ENCODE measurements at places on chromosomes 7 and 10. TPM values are rescaled to one million over a fixed set of nuclear protein-coding genes. Genes with fewer than 3 reads are reported as not detected.

The FEZF1 gene
- not detected for polyA plus RNA-seq

The CALHM2 gene
- not detected for polyA plus RNA-seq

The R3HCC1L gene
- 21.6 TPM for polyA plus RNA-seq

The TAS2R60 gene
- polyA plus RNA-seq, result not detected

The VIM gene
- 146 TPM for polyA plus RNA-seq

The LIPN gene
- not detected for polyA plus RNA-seq

The NODAL gene
- polyA plus RNA-seq, result not detected

The ZNF680 gene
- polyA plus RNA-seq, result 12.3 TPM

The CYP3A5 gene
- polyA plus RNA-seq, result not detected

The GDF10 gene
- not detected for polyA plus RNA-seq

The TAS2R5 gene
- polyA plus RNA-seq, result 0.25 TPM

The HOXA10 gene
- not detected for polyA plus RNA-seq

The CACNB2 gene
- 0.61 TPM for polyA plus RNA-seq

The INPP5A gene
- 1.3 TPM for polyA plus RNA-seq

The TPST1 gene
- polyA plus RNA-seq, result 44.1 TPM

The INSYN2A gene
- polyA plus RNA-seq, result not detected

GRCh38 chr10:76559892-76560220 lies 1077.8 kb downstream of the KCNMA1 start:
- no peak for DNase-seq

- no peak for DNase-seq
Observed at GRCh38 chr7:66263936-66264335, 58.8 kb downstream of the TPST1 start.

DNA sequence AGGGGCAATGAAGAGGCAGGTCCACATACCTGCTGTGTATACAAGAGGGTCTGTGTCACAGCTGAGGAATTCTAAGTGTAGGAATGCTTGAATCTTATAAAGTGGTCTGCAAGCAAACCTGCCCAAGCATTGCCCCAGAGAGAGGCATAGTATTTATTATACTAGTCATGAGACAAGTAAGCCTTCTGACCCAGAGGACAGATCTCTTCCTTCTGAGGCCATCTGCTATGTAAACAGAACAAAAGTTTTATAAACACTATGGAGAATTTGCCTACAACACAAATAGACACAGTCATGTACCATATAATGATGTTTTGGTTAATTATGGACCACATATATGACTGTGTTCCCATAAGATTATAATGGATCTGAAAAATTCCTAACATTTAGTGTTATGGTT lies 388.2 kb downstream of the NEBL start:
- no peak for DNase-seq

GRCh38 chr7:71659622-71660021 lies 527.7 kb downstream of the GALNT17 start:
- no peak for DNase-seq

GRCh38 chr7:114916261-114916892 lies 5.5 kb upstream of the MDFIC start:
- DNase-seq, result peak; percentile 16

DNA sequence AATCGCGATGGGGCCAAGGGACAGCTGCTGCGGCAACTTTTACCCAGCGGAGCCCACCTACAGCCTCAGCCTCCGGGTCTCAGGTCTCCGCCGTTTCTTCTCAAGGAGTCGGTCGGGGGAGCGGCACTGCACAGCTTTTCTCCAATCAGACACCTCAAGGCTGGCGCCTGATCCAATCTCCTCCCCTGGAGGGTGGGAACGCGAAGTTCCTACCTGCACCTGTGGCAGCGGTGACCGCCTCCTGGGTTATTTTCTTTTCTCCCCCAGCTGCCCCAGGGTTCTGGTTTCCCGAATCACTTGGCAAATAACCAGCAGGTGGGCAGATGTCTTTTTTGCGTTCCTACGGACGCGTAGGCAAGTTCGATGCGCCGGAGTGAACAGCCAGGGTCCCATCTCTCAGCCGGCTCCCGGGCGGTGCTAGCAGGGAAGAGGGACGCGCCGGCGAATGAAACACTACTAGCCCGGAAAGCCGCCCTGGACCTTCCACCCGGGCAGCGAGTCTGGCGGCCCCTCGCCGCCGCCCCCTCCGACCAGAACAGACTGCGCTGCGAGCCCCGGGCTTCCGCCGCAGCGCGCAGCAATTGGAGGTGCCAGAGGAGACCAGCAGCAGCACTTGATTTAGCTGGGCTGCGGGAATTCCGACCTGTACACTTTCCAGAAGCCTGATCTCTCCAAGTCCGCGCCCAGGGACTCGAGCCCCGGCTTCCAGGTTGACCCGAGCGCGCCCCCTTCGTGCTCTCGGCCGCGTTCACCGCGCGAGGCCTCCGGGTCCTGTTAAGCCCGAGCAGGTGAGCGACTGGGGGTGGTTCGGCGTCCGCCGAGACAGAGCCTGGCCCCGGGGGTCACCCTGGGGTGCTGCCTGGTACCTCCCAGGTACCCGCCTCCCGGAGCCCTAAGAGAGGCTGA lies at the start of gene PRR15:
PRR15 (plus strand) TSS at position 246 of the 906 bp plus-strand sequence. CDS start 2,495 bp downstream, outside the sequence.
- no peak for DNase-seq

DNA sequence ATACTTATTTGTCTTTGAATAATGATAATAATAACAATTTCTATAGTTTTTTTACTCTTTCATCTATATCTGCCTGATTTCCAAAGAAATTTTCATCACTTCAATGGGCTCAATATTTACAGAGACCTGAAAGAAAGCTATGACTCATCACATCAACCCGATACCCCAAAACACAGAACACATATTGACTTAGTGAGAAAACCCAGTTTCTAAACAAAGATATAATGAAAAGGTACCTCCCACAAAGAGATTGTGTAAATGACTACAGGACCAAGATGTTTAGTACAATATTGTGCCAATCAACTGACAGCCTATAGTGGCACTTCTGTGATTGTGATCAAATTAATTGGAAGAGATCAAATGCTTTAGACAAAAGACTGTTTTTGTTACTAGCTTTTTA lies 133.9 kb downstream of the PCDH15 start:
- DNase-seq, result no peak

DNA sequence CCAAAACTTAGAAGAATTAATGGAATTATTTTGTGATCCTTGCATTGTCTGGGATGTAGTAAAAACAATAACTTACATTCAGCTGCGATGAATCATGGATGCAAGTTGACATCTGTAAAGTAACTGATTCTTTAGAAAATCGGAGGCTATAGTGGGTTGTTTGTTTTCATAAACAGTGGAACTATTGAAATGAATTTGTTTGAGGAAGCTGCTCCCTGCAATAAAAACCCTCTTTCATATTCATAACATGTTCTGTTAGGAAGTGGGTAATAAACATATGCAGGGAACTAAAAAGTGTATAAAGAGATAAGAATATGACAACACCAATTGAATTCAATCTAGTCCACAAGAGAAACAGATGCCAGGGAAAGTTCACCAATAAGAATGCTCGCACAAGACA lies 53.6 kb downstream of the AGMO start:
- DNase-seq, result no peak

DNA sequence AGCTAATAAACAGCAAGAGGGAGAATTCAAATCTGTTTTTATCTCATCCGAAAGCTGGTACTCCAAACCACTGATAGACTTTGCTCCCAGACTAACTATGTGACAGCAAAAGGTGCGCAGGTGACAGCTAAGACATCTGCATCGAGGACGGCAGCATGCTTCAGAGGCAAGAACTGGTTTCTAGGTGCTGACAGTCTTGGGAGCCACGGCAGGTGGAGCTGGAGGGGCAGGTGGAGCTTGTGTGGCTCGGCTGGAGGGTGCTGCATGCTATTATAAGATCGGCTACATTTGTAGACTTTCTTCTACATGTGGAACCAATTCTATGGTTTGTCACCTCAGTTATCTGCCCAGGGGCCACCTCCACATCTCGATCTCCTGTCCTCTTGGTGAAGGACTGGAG lies 21.8 kb upstream of the MMP21 start:
- no peak for DNase-seq

GRCh38 chr10:118873738-118874105 lies 119.0 kb upstream of the CACUL1 start:
- no peak for DNase-seq

DNA sequence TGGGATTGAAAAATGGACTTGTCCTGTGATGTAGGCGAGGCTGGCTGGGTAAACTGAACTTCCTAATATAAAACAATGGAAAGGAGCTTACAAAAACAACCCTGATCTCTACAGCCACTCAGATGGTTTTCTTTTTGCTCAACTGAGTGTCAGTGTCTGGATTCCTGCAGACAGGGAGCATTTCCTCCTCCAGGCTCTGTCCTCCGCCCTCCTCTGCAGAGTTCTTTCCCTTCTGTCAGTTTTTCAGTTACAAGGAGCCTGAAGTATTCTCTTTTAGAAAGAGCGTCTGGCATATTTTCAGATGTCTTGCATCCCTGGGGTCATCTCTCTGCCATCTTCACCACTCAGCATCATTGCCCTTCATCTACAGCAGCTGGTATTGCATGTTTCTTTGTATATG lies 50.0 kb upstream of the PITRM1 start:
- no peak for DNase-seq

GRCh38 chr10:109920016-109920415 lies 3.3 kb downstream of the XPNPEP1 start:
- no peak for DNase-seq

- no peak for DNase-seq
Observed at GRCh38 chr10:108791794-108792474, 1131.4 kb downstream of the XPNPEP1 start.

DNA sequence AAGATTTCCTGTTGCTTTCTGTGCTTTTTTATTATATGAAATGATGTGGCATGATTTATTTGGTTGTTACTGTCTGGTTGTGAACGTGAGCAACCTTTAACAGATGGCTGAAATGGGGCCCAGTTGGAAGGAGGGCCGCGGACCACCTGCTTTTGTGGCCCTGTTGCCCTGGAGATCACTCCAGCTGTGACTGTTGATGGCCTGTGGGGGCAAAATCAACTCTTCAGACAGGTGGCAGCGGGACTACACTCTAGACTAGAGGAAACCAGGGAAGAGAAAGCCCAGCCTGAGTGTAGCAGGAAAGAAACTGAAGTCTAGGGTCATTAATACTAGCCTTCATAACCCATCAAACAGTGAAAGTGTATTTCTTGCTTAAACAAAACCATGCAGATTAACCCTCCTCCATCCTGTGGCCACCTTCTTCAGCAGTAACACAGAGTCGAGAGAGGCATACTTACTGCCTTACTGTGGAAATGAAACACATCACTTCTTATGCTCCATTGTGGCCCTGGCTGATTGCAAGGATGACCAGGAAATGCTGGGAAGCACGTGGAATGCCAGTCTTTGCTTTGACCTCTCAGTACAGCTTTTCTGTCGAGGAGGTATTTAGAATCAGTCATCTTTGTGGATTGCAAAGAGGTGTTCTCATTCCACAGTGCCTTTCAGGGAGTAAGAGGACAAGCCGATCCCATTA lies 80.5 kb downstream of the CCNY start:
- DNase-seq, result peak; percentile 5

- no peak for DNase-seq
Observed at GRCh38 chr7:85025312-85025756, 161.5 kb downstream of the SEMA3D start.

DNA sequence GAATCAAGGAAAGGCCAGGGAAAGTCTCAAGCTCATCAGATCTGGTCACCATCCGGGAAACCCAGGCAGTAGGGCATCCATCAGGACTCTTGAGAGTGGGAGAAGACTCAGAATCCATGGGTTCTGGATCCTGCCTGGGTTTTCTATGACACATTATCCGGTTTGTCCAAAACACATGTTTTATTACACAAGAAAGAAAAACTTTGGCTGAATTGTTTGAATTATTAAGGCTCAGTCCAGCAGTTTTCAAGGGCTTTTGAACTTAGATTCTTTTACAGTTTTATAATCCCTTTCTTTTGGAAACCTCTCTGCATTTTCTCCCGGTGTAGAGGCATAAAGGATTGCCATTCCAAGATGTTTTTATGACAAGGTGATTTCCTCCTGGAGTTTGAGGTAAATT lies 528.5 kb upstream of the MGMT start:
- DNase-seq, result no peak

- no peak for DNase-seq
Observed at GRCh38 chr7:142784096-142784495, 13.3 kb downstream of the PRSS2 start.

DNA sequence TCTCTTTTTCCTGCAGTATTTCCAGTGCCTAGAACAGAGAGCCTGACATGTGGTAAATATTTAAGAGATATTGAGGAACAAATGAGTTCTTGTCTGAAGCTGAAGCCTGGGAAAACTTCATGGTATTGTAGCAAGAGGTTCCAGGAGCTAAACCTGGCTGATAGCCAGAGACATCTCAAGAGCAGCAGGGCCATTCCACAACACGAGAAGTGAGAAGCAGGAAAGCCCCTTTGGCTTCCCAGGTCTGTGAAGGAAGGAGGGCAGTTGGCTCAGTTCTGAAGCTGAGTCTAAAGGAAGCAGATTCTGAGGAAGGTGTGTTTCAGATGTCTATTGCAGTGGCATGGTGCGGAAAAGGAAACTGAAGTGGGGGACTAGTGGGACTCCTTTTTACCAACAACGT lies 63.8 kb upstream of the FAM204A start:
- no peak for DNase-seq

- peak; percentile 8 for DNase-seq
Observed at GRCh38 chr7:67484244-67484751, 487.7 kb downstream of the TYW1 start.

DNA sequence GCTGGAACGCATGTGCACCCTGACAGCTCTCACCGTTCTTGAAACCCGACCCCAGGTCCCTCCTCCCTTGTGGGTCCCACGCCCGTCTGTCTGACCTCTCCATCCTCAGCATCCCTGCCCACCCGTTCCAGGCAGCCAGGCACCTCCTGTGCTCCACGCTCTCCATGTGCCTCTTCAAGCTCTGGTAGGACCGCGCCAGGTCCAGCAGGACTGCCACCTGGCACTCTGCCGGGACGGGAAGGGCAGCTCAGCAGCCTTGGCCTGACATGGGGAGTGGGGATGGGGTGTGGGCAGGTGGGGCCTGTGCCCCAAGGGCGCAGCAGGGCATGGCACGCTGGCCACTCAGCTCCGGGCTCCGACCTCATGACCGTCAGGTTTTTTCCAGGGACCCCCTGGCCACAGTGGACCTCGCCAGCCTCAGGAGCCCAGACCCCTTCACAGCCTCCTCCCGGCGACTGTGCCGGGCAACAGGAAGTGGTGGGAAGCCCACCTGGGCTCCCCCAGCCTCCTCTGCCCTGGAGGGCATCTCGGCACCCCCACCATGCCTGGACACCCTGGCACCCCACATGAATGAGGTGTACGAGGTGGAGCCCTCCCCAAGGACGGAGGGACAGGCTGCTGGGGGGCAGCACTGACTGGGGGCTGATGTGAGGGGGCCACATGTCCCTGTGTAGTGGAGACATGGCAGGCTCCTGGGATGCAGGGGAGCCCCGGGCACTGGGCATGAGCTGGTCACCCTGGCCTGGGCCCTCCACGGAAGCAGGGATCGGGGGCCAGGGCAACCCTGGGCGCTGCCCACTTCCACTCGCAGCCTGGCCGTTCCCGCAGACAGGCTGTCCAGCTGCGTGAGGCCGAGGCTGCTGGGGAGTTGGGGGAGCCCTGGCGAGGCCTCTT lies 25.1 kb upstream of the NKX6-2 start:
- DNase-seq, result no peak

GRCh38 chr10:10685566-10685965 lies 332.1 kb upstream of the CELF2 start:
- DNase-seq, result no peak

GRCh38 chr10:90288391-90288933 lies 569.4 kb downstream of the HTR7 start:
- no peak for DNase-seq
